ENCODE measurements at places on chromosomes 6 and 20.

GRCh38 chr20:478949-479429 is 16.7 kb upstream of the TBC1D20 start:
- no peak for DNase-seq

DNA sequence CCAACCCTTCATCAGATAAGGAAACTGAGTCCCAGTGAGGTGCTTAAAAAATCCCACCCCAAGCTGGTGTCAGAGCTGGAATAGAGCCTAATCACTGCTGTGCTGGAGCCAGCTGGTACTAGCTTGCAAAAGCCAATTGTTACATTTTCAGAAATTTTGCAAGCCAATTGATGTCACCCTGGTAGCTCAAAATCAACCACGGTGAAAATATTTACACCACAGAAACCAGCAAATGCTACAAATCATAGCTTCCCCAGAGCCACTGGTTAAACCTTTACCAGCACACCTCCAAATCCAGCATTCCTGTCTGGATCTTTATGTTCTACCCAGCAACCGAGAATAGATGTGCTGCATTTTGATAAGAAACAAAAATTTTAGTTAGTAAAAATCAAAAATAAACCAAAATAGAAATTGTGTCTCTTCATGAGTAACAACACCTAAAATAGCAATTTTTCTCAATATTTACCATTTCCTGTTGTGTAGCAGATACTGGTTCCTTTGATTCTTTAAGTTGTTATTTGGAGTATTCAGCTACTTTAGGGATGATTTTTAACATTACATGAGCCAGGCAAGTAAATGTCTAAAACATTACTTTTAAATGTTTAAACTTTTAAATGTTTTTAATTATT is 7.2 kb upstream of the LCA5 start:
- no peak for DNase-seq

- no peak for DNase-seq
Observed at GRCh38 chr6:144007478-144008119, 460 bp downstream of the PLAGL1 start.

DNA sequence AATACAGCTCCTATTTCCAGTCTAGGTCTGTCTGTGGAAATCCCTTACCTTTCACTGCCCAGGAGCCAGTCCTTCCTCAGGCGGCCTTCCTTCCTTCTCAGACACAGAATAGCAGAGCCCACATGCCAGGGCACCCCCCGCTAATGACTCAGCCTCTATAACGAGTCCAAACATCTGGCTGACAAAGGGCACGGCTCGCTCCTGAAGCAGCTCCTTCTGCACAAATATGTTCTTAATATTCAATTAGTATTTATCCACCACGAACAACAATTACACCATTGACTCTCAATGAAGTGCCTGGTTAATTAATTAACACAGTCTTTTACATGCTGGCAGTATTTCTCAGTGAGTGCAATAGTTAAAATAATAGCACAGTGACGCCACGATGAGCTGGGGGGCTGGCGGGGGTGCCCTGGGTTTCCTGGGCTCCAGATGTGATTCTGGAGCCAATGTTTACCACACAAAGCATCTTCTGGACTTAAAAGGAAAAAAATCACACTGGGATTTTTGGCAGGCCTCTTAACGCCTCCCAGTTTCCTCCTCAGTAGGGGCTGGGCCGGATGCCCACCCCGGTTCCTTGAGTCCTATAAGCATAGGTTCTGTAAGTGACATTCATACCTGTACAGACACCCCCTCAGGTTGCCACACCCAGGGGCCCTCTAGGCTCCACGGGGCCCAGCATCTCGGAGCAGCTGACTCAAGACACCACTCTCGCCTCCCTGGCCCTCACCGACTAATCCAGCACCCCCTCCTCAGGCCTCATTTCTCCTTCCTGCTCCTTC is 158.6 kb upstream of the MLN start:
- DNase-seq = no peak

DNA sequence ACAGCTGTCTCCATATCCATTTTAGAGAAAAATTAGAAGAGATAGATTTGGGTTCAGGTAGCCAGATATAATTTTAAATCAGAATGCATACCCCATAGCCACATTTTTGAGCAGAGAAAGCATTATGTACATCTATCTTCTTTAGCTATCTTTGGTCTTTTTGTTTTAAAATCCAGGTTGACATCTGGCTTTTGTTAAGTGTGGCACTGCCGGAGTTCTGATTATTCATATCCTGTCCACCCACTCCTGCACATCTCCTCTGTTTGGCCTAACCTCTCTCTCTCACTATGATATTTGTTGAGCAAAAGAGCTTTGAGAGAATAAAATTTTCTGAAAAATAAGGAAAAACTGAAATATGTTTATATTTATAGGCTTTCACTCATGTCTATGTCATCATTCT is 189.7 kb downstream of the PACRG start:
- DNase-seq = no peak

DNA sequence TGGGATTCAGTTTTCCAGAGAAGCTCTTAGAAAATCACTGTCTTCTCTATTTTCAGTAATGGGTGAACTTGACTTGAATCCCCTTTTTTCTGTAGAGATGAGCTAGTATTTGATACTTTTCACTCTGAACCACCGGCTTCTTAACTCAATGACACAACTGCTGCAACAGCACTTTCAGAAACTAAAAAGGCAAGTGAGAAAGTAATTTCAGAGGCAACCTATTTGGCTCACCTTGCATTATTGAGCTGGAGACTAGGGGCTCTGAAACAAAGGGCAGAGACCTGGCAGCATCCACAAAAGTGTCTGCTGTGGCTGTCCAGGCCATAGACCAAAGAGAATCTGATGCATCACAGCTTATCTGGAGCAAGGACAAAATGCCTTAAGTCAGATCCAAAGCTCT is 289.8 kb upstream of the IRAK1BP1 start:
- DNase-seq = no peak

DNA sequence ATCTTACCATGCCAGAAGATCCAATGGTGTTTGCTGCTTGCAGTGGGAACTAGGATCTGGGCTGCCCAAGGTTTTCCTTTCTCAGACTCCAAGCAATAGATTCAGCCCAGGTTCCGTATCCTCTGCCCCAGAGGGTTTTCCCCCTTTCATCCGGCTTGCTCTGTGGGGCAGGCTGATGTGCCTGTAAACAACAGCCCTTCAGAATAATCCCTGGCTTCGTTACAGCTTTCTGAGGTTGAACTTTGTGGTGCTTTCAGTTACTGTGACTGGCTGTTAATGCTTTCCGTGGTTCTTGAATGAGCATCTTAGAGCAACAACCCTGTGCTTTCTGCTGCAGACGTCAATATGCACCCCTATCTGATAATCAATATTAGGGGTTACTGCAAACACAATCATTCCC is 400.4 kb downstream of the BTBD3 start:
- DNase-seq = no peak

GRCh38 chr6:98343004-98343403 is 491.4 kb upstream of the POU3F2 start:
- DNase-seq = no peak

DNA sequence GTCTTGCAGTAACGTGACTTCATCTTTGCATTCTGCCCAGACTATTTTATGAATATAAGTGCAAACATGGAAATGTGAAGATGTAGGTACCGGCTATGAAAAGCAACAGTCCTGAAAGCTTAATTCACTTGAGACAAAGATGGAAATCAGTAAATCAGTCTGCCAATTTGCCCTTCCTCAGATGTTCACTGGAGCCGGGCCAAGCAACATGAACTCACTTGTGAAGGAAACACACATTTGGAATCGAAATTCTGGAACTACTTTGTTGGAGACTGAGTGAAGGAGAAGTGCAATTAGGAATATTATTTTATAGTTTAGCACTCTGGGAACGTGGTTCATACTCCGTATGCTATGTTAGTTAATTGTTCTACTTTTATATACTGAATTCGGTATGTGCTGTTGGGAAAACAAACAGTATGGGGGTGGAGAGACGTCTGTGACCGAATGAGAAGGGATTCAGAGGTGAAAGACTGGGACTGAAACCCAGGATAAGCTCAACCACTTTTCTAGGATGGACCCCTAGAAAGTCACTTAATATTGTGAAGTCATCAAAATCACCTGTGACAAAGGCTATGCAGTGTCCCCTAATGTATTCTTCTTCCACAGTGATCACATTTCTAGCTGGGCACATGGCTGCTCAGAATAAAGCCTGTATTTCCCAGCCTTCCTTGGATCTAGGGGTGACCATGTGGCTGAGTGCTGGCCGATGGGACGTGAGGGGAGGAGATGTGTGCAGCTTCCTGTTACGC is 95.5 kb downstream of the PREX1 start:
- no peak for DNase-seq

DNA sequence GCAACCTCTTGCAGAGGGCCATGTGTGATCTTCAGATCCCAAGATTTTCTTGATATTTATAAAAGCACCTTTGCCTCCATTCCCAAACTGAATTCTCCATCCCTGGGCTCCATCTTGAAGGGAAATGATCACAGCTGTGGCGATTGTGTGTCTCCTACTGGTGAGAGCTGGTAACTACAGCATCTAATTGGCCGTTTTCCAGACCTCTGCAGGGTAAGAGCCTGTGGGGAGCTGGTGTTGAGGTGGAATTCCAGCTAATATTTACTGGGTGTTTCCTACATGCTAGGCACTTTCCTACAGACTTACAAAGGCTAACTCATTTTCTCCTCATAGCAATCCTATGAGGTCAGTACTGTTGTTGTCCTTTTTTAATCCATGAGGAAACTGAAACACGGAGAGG is 59.2 kb upstream of the FNDC1 start:
- peak; percentile 31 for DNase-seq

DNA sequence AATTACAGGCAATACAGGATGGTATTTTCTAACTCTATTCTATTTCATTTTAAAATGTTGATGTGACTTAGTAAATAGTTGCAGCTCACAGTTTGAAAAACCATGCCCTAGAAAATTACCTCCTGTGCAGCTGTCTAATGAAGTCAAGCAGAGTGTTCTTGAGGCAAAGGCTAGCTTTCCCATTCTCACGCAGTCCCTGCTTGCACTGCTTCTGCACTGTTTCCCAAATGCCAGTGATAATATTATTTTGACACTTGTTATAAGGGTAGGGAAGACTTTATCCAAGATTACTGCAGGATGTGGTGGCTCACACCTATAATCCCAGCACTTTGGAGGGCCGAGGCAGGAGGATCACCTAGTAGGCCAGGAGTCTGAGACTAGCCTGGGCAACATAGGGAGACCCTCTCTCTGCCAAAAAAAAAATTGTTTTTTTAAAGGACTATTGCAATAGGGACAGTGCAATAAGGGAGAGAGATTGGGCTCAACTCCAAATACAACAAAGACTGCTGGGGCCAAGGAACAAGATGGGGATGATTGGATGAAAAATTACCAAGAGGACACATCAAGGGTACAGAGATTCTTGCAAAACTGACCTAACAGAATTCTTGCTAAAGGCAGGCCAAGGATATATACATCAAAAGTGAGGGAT is 196.1 kb downstream of the LY86 start:
- DNase-seq = no peak

- DNase-seq = no peak
Observed at GRCh38 chr6:169045486-169045885, 208.2 kb downstream of the THBS2 start.
